Subcutaneous preadipocyte (primary cell): ENCODE measurements at places on chromosomes 4 and X. TPM values are rescaled to one million over a fixed set of nuclear protein-coding genes. Genes with fewer than 3 reads are reported as not detected.

PAQR3 gene
- 26.8 and 34.0 TPM in 2 replicates for total RNA-seq

FAM133A gene
- not detected in 2 replicates for total RNA-seq

RASSF6 gene
- total RNA-seq, result under 0.01 TPM in 1 of 2 replicates, not detected in the other

MAGEA9B gene
- total RNA-seq, result not detected in 2 replicates

UXT gene
- total RNA-seq, result 79.4 and 143 TPM in 2 replicates

TRIM61 gene
- 1.2 and 1.8 TPM in 2 replicates for total RNA-seq

CCNI gene
- total RNA-seq, result 147 and 171 TPM in 2 replicates

ZFP42 gene
- 0.37 and 0.59 TPM in 2 replicates for total RNA-seq

HSFX2 gene
- total RNA-seq, result not detected in 2 replicates

SLITRK2 gene
- total RNA-seq, result 1.8 TPM in 2 replicates

SYTL5 gene
- total RNA-seq, result under 0.01 TPM in 1 of 2 replicates, not detected in the other

FAM9C gene
- total RNA-seq, result not detected in 2 replicates

GPR78 gene
- 0.37 and 0.39 TPM in 2 replicates for total RNA-seq

PTPN13 gene
- 44.5 and 52.4 TPM in 2 replicates for total RNA-seq

AMTN gene
- total RNA-seq, result not detected in 2 replicates

ARHGEF6 gene
- total RNA-seq, result 9.2 and 10.4 TPM in 2 replicates

DRD5 gene
- total RNA-seq, result not detected in 2 replicates

COX7B2 gene
- total RNA-seq, result not detected in 2 replicates
